ENCODE measurements at places on chromosomes 1 and 21.

GRCh38 chr1:21311016-21311415 is 20.8 kb upstream of the ECE1 start:
- peak; percentile 58 for DNase-seq

- peak; percentile 53 for DNase-seq
These were observed 31.9 kb upstream of the IL19 start for GRCh38 chr1:206738370-206739366.

GRCh38 chr1:2805801-2806430 is 4.4 kb upstream of the TTC34 start:
- no peak for DNase-seq

DNA sequence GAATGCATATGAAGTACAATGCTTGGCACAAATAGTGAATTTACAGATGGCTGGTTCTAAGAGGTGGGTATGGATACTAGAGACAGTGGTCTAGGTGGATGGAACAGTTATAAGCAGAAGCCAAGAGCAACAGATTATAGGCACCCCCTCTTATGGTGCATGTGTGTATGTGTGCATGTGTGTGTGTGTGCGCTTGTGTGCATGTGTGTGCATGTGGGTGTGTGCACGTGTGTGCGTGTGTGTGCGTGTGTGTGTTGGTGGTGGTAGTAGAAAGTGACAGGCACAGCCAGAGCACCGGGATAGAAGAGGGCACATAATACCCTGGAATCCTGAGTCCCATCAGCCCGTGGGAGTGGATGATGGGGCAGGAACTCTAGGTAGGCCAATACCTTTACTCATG is 1.3 kb downstream of the NCMAP start:
- DNase-seq, result no peak

GRCh38 chr1:101843160-101843559 is 153.6 kb downstream of the OLFM3 start:
- DNase-seq, result no peak

DNA sequence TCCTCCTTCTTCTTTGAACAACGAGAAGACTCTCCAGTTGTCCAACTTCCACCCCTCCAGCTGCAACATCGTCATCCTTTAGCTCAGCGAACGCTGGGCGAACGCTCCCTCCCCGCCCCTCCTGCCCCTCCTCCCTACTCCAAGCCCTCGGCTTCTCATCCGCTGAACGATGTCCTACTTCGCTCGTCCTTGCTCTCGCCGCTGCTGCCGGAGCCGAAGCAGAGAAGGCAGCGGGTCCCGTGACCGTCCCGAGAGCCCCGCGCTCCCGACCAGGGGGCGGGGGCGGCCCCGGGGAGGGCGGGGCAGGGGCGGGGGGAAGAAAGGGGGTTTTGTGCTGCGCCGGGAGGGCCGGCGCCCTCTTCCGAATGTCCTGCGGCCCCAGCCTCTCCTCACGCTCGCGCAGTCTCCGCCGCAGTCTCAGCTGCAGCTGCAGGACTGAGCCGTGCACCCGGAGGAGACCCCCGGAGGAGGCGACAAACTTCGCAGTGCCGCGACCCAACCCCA is at the start of gene BCAN:
Gene BCAN, plus strand, starts transcription at position 357 of the 504 bp plus-strand sequence. CDS start 3,938 bp downstream, outside the sequence.
- no peak for DNase-seq

- DNase-seq, result no peak
These were observed 546 bp downstream of the POU2F1 start for GRCh38 chr1:167221126-167221737.

All from AG10803 (cell line).